NCI-H1436 (cell line): ENCODE measurements at places on chromosomes 5 and 9.

- no peak for DNase-seq
These were observed 724.4 kb downstream of the TLE1 start for GRCh38 chr9:80964914-80965313.

GRCh38 chr9:88391921-88392320 is 3.7 kb downstream of the SPIN1 start:
- DNase-seq, result no peak

DNA sequence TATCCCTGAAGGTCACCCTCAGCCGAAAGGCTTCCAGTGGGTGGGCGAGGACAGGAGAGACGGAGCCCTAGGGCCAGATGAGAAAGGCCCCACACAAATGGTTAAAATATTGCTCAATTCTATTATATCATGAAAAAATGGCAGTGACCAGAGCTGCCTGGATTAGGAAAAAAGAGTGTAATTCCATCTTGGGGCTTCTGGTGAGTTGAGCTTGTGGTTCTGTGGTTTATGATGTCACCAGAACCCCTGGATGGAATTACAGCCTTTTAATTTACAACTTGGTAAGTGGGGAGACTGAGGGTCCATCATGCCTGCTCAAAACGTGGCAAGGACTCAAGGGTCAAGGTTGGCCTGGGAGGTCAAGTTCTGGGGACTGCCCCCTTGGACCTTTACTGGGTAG is 55.5 kb upstream of the STC2 start:
- DNase-seq, result no peak

DNA sequence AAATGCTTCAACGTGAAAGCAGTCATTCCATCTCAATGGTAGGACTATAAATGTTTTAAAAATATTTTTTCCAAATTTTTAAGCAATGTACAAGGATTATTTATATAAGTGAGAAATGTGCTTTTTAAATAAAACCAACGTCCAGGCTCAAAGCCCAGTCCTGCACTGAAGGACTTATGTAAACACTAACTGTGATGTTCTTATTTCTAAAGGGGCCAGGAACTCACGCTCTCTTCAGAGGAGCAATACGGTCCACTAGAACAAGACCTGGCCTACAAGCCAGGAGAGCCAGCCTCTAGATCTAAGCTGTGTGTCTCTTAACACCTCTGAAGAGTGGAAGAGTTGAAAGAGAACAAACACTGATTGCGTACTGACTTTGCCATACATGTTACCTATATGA is 12.1 kb downstream of the TTLL11 start:
- DNase-seq, result no peak

- DNase-seq, result no peak
These were observed 17.4 kb upstream of the PITX1 start for GRCh38 chr5:135051399-135051798.

GRCh38 chr5:150024346-150024984 is 23.9 kb downstream of the HMGXB3 start:
- DNase-seq, result no peak

- DNase-seq, result no peak
These were observed 20.7 kb downstream of the BRD3 start for GRCh38 chr9:134046894-134047681.
